NCI-H1105 treated with DMSO at 0.1 percent for 48 hours (cell line): ENCODE measurements at places on chromosomes 7 and 10.
A peak's percentile ranks its signal among the peaks of the same experiment; 100 is the strongest.

DNA sequence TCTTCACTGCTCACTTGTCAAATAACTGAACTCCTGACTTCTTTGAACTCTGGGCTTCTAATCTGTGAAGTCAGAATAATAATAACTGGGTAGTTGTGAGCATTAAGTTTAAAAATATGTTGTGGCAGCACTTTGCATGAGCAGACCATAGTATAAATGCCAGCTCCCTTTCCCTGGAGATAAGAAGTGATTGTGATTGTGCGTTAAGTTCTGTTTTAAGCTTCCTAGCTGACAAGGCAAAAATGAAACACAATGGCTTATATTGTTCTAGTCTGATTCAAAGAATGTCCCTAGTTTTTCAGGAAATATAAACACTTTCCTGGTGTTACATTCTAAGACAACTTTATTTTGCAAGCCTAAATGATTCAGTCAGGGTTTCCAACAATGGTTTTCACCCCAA is 61.8 kb downstream of the PTPRE start:
- DNase-seq: no peak

DNA sequence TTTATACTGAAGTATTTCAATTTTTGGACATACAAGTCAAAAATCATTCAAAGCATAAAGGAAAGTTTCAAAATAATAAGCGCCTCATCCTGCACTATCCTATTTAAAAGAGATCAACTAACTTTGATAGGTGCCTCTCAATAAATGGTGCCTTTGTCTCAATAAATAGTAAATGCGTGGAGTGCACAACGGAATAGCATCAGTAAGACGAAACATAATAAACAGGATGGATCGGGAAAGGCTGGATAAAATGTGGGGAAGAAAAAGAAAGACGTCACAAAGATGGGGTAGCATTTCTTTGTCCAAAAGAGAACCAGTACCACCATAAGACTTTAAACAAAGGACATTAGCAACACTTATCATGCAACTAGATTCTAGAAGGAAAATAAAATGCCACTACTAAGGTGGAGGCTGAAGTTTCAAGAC is 571 bp upstream of the PRKAR2B start:
- DNase-seq: no peak

GRCh38 chr7:75842836-75843446 is 29.3 kb upstream of the CCL24 start:
- DNase-seq: no peak

DNA sequence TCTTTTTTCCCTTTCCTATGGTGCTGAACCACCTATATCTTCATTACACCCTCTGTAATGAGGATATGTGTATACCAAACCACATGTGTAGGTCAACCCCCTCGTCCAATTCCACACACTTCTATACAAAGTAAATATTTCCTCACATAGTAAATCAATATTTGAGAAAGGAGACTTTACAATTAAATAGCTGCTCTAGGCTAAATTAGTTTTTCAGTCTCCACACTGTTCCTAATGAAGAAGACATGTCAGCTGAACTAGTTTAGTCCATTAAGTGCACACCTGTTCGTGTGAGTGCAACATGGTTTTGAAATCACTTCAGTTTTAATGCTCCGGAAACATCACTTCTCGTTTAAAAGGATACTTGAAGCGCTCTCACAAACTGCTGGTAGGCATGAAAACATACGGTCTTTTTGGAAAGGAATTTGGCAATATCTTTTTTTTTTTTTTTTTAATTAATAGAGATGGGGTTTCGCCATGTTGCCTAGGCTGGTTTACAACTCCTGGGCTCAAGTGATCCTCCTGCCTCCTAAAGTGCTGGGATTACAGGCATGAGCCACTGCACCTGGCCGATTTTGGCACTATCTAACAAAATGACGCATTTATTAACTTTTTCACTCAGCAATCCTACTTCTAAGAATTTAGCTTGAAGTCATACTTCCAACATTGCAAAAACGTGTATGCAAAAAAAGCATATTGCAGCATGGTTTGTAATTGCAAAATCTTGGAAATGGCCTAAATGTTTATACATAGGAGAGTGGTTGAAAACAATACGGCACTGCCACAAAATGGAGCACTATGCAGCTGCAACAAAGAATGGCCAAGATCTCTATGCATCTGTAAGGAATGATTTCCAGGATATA is 2.1 kb upstream of the XRCC2 start:
- DNase-seq: peak; percentile 97

DNA sequence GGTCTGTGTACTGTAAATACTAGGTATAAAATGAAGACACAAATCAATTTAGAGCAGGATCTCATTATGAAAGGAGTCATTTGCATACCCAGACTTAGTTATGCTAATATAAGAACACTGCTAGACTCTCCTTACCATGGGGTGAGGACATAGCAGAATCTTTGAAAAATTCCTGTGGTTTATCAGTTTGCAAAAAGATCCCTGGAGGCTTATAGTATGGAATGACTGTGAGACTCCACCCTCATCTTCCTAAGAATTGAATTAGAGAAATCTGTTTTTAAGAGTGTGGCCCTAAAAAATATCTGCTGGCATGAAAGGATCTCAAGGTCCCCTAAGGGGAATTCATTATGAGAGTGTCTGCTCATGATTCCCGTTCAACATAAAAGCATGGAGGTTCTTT is 63.2 kb downstream of the WNT2 start:
- no peak for DNase-seq

GRCh38 chr10:65367706-65368105 is 1558.1 kb upstream of the LRRTM3 start:
- DNase-seq: no peak
